ENCODE measurements at places on chromosomes 4 and X. TPM values are rescaled to one million over a fixed set of nuclear protein-coding genes. Genes with fewer than 3 reads are reported as not detected.

The C4orf50 gene
- total RNA-seq: 0.23 TPM

DNA sequence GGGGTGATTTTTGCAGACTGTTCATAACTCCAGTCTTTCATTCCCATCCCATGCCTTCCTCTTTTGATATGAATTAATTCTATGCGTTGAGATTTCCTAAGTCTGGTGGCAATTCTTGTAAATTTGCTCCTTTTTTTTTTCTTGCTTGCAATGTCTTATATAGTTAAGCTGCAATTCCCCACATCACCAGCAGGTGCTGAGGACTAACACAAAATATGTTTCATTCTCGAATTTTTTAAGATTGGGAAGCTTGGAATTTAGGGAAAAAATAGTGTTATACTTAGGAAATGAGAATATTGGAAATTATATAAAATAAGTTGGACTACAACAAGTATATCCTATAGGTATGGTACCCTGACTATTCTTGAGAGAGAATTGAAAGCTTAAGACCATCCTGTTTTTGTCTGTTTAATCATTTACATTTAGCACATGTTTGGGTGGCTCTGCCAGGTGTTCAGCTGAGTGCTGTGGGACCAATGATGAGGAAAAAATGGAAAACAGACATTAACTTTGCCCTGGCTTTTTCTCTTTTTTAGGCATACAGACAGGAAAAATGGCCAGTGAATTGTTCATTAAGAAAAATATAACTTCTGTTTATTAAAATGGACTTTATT is 30.2 kb downstream of the AFF2 start:
- no peaks in the 10 kb centered on the region for H3K36me3 ChIP-seq
- DNase-seq: no peak
- H3K4me1 ChIP-seq: no peaks in the 10 kb centered on the region
- H3K4me3 ChIP-seq: no peak overlapping the region

- H3K36me3 ChIP-seq: no peaks in the 10 kb centered on the region
- no peaks in the 10 kb centered on the region for H3K4me1 ChIP-seq
- DNase-seq: no peak
- H3K27me3 ChIP-seq: peaks cover 1% of the 10 kb centered on the region
- H3K27ac ChIP-seq: no peak overlapping the region
Observed at GRCh38 chr4:108570993-108571569, 49.3 kb upstream of the RPL34 start.

DNA sequence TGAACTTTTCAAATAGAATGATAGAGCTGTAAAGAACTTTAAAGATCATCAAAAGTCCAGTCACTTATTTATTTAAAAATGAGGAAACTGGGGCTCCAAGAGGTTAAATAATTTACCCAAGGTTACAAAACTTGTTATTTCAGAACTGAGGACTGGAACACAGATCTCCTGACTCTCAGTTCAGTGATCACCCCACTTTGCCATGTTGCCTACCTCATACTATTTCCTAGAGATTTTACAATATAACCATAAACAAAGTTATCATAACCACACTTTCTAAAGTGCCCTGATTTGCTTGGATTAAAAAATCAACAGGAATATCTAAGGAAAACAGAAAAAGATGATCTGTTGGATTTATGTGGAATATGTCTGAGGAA is 7.4 kb upstream of the ACSL4 start:
- no peaks in the 10 kb centered on the region for H3K4me1 ChIP-seq
- H3K27ac ChIP-seq: no peak overlapping the region
- no peaks in the 10 kb centered on the region for H3K36me3 ChIP-seq
- no peak overlapping the region for H3K4me3 ChIP-seq
- no peak for DNase-seq

DNA sequence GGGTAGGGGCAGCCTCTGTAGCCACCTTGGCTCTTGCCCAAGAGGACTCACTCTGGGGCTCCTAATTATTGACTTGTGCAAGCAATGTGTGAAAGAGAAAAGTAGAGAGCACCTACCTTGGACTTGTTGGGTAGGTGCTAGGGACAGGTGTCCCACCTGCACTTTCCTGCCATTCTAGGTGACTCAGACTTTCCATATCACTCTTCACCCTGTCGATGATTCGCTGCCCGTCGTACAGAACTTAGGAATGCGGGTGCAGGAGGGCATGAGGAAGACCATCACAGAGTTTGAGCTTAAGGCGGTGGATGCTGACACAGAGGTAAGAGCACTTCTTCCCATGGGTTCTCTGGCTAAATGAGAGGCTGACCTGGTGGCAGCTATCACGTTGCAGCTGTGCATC is 87.3 kb upstream of the ANXA3 start:
- DNase-seq: no peak
- H3K4me3 ChIP-seq: no peak overlapping the region
- peaks cover 89% of the 10 kb centered on the region for H3K36me3 ChIP-seq
- no peaks in the 10 kb centered on the region for H3K27me3 ChIP-seq
- H3K4me1 ChIP-seq: no peaks in the 10 kb centered on the region

- no peak for DNase-seq
- no peaks in the 10 kb centered on the region for H3K27me3 ChIP-seq
- no peaks in the 10 kb centered on the region for H3K4me1 ChIP-seq
- H3K4me3 ChIP-seq: no peak overlapping the region
- H3K27ac ChIP-seq: no peak overlapping the region
- no peaks in the 10 kb centered on the region for H3K36me3 ChIP-seq
Observed at GRCh38 chr4:36039026-36039425, 205.3 kb downstream of the ARAP2 start.

DNA sequence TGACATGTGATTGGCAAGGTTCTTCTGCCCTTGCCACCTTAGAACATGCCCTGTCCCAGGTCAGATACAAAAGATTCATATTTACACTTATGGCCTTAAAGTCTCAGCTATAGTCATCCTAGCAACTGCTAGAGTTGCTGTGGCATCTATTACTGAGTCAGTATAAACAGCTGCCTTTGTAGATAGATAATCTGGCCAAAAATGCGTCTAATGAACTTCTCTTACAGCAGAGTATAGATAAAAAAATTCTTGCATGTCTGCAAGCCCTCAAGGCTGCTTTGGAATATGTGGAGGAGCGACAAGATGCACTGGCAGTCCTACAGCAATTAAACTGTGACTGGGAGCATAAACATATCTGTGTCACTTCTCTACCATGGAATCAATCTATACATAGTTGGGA is 1209.7 kb upstream of the PABPC4L start:
- H3K4me3 ChIP-seq: no peak overlapping the region
- no peaks in the 10 kb centered on the region for H3K36me3 ChIP-seq
- H3K27ac ChIP-seq: no peak overlapping the region
- no peaks in the 10 kb centered on the region for H3K27me3 ChIP-seq
- no peak for DNase-seq
- no peaks in the 10 kb centered on the region for H3K4me1 ChIP-seq

The DIPK2B gene
- not detected for total RNA-seq

GRCh38 chr4:145881989-145882388 is 56.6 kb downstream of the ZNF827 start:
- H3K4me3 ChIP-seq: no peak overlapping the region
- H3K27ac ChIP-seq: no peak overlapping the region
- H3K36me3 ChIP-seq: no peaks in the 10 kb centered on the region
- H3K4me1 ChIP-seq: peaks cover 7% of the 10 kb centered on the region

- H3K4me3 ChIP-seq: no peak overlapping the region
- no peaks in the 10 kb centered on the region for H3K27me3 ChIP-seq
- no peak overlapping the region for H3K27ac ChIP-seq
- no peak for DNase-seq
- H3K4me1 ChIP-seq: no peaks in the 10 kb centered on the region
Observed at GRCh38 chrX:82748906-82749505, 759.1 kb upstream of the POU3F4 start.

DNA sequence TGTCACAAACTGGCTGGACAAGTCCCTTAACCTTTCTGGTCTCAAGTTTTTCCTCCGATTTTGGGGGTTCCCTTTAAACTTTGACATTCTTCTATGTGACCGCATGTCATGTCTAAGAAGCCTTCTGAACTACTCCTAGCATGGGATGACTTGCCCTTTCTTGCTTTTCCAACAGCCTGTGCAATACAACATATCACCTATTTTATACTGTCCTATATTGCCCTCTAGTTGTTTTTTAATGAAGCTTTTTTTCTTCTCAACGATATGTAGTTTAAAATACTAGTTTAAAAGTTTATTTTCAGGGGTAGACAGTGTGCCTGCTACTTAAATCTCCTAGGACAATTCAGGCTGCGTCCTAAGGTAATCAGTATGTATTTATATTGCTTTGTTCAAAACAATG is 1.0 kb upstream of the IGBP1 start:
- H3K4me3 ChIP-seq: no peak overlapping the region
- H3K36me3 ChIP-seq: peaks cover 3% of the 10 kb centered on the region
- DNase-seq: no peak
- no peaks in the 10 kb centered on the region for H3K27me3 ChIP-seq

The RIPPLY1 gene
- not detected for total RNA-seq

DNA sequence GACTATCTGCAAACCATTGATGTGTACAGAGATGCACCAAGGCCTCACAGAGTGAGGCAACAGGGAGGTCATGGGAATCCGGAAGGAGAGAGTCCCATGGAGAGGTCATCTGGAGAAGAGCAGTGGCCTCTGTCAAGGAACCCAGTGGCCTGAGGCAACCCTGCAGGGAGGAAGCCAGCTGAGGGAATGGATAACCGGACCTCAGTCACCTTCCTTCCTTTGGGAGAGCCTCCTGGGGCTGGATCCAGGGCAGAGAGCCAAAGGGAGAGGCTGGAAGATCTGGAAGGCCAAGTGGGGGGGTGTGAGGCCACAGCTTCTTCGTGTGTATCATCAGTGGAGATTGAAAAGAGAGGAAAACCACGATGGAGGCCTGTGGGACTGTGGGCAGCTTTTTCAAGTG is 24.3 kb upstream of the CD38 start:
- no peaks in the 10 kb centered on the region for H3K4me1 ChIP-seq
- H3K27me3 ChIP-seq: no peaks in the 10 kb centered on the region
- no peaks in the 10 kb centered on the region for H3K36me3 ChIP-seq
- H3K4me3 ChIP-seq: no peak overlapping the region

The UVSSA gene
- 19.0 TPM for total RNA-seq

The H2BW2 gene
- not detected for total RNA-seq

The CPZ gene
- 28.8 TPM for total RNA-seq

- peaks cover 9% of the 10 kb centered on the region for H3K4me1 ChIP-seq
- no peaks in the 10 kb centered on the region for H3K27me3 ChIP-seq
- DNase-seq: no peak
Observed at GRCh38 chrX:130083107-130083490, 27.2 kb downstream of the ELF4 start.
